A375 (cell line): ENCODE measurements at places on chromosomes 7 and 10. TPM values are rescaled to one million over a fixed set of nuclear protein-coding genes. Genes with fewer than 3 reads are reported as not detected.

The SLC16A9 gene
- 0.87 and 1.1 TPM in 2 replicates for total RNA-seq

The TBX20 gene
- total RNA-seq = 2.2 and 2.9 TPM in 2 replicates

The VWDE gene
- total RNA-seq = 0.82 and 1.5 TPM in 2 replicates

The TLX1 gene
- total RNA-seq = not detected in 2 replicates

The ELOVL3 gene
- total RNA-seq = not detected in 2 replicates

The PRSS37 gene
- not detected in 2 replicates for total RNA-seq

The USP6NL gene
- 13.2 and 13.8 TPM in 2 replicates for total RNA-seq

The ADAM22 gene
- 7.2 and 7.4 TPM in 2 replicates for total RNA-seq

The ADRB1 gene
- 0.32 and 1.1 TPM in 2 replicates for total RNA-seq

The TMEM236 gene
- not detected in 2 replicates for total RNA-seq

The HOXA6 gene
- total RNA-seq = 5.7 TPM in 2 replicates

The PLXNA4 gene
- 0.45 TPM in 1 of 2 replicates, not detected in the other for total RNA-seq

The FAM25C gene
- total RNA-seq = 2.2 TPM in 1 of 2 replicates, not detected in the other

The NKX1-2 gene
- 0.08 and 0.11 TPM in 2 replicates for total RNA-seq

The INSYN2A gene
- total RNA-seq = not detected in 2 replicates

The PDSS1 gene
- total RNA-seq = 25.7 and 26.0 TPM in 2 replicates

The BAG3 gene
- total RNA-seq = 34.1 and 40.2 TPM in 2 replicates

The GNGT1 gene
- total RNA-seq = not detected in 2 replicates

The POM121C gene
- total RNA-seq = 15.7 and 18.4 TPM in 2 replicates

The PRR15 gene
- 0.15 and 0.21 TPM in 2 replicates for total RNA-seq

The GARIN1A gene
- 0.87 and 1.1 TPM in 2 replicates for total RNA-seq

The PIP gene
- total RNA-seq = not detected in 2 replicates

The MLXIPL gene
- 0.05 and 0.26 TPM in 2 replicates for total RNA-seq

The CLCN1 gene
- not detected in 2 replicates for total RNA-seq

The MAD1L1 gene
- 71.4 and 81.7 TPM in 2 replicates for total RNA-seq

The LRRC61 gene
- not detected in 2 replicates for total RNA-seq

The BAIAP2L1 gene
- 14.6 and 16.3 TPM in 2 replicates for total RNA-seq

The SLC26A5 gene
- total RNA-seq = not detected in 2 replicates

The FFAR4 gene
- total RNA-seq = 0.08 TPM in 1 of 2 replicates, not detected in the other

The ZSCAN25 gene
- 17.4 and 23.4 TPM in 2 replicates for total RNA-seq

The ATP5MK gene
- 125 and 156 TPM in 2 replicates for total RNA-seq

The OPN1SW gene
- total RNA-seq = not detected in 2 replicates

The TMEM140 gene
- total RNA-seq = 1.8 and 2.9 TPM in 2 replicates

The ATG9B gene
- not detected in 2 replicates for total RNA-seq

The ARHGEF35 gene
- total RNA-seq = 0.03 TPM in 1 of 2 replicates, not detected in the other

The SPDYE6 gene
- not detected in 2 replicates for total RNA-seq
